ENCODE measurements at places on chromosomes 7 and 10. TPM values are rescaled to one million over a fixed set of nuclear protein-coding genes. Genes with fewer than 3 reads are reported as not detected.
A peak's percentile ranks its signal among the peaks of the same experiment; 100 is the strongest.

GRCh38 chr7:10537764-10538163 is 435.9 kb upstream of the PHF14 start:
- DNase-seq = no peak

DNA sequence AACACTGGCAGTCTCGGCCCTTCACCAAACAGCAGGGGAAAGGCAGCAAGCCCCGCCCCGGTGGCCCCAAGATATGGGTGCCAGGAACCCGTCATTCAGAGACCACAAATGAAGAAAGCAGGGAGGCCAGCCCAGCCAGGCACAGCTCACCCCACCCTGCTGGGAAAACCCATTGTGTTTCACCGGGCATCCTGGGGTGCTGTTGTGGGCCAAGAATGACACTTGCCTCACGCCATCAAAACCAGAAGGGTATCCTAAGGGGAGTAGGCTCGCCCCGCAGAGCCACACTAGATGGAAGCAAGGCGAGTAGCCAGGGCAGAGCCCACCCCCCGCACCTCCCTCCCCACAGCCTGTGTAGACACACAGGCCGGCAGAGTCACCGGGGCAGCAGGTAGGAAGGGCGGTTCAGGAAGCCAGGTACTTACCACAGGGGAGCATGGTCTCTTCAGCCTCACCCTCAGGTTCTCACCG is 72.5 kb upstream of the KCNMA1 start:
- DNase-seq = no peak

DNA sequence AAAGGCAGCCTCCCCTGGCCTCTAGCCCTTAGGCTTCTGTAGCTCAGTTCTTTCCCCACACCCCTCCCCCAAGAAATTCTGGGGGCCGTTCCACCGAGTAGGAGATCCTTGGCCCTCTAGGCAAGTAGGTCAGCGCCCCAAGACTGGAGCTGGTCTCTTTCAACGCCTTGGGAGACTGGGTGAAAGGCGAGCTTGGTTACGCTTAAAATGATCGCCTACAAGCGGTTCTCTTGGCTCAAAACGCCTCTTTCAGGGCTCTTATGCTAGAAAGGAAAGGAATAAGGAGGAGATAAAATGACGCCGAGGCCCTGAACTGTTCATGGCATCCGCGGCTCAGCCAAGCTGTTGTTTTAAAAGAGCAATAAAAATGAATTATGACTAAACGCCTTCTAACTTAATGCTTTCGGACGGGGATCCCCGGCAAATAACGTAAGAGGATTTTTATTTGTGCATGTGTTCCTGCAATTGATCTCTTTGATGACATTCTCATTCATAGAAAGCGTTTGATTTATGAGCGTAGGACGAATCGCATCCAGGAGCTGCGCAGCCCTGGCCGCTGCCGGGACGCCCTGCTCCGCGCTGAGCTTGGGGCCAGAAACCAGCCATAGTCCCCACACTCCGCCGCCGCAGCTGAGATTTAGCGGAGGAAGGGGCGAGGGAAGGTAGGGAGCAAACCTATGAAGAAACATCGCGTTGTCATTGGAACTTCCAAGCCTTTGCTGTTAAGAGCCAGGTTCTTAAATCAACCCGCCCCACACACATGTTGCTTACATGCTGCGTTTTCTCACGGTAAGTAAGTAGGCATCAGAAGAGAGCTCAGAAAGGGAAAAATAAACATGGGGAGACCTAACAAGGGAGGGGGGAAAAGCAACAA is 3.0 kb upstream of the HOXA1 start:
- DNase-seq = peak; percentile 63

- no peak for DNase-seq
Observed at GRCh38 chr10:6794441-6794840, 214.4 kb upstream of the PRKCQ start.

GRCh38 chr10:80909254-80909653 is 371.6 kb downstream of the SH2D4B start:
- no peak for DNase-seq

DNA sequence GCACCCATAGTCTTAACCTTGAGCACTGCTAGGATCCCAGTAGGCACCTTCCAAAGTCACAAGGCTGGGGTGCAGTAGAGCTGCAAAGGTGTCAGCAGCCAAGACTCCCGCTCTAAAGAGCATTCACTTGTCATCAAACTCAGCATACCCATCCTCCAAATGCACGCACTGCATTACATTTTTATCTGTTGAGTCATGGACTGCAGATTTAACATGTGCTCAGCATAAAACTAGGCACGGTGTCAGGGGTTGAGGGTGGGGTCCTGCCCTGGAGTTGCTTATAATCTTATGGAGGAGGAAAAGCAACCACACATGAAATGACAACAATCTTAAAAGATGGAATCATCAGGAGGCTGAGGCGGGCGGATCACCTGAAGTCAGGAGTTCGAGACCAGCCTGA is 102.6 kb downstream of the PARP12 start:
- no peak for DNase-seq

DNA sequence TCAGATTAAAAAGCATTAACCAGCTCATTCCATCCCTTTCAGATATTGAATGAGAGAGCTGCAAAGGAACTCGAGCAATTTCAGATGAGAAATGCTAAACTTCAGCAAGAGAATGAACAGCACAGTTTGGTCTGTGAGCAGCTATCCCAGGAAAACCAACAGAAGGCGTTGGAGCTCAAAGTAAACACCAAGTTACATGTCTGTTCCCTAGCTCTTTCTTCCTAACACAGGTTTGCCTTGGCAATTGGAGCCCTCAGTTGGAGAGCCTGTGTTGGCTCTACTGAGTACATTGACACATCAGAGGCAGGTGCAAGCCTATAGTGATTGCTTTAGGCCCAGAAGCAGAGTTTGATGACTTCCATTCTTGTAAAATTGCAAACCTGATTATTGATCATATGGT is 14.7 kb downstream of the CFAP58 start:
- no peak for DNase-seq

DNA sequence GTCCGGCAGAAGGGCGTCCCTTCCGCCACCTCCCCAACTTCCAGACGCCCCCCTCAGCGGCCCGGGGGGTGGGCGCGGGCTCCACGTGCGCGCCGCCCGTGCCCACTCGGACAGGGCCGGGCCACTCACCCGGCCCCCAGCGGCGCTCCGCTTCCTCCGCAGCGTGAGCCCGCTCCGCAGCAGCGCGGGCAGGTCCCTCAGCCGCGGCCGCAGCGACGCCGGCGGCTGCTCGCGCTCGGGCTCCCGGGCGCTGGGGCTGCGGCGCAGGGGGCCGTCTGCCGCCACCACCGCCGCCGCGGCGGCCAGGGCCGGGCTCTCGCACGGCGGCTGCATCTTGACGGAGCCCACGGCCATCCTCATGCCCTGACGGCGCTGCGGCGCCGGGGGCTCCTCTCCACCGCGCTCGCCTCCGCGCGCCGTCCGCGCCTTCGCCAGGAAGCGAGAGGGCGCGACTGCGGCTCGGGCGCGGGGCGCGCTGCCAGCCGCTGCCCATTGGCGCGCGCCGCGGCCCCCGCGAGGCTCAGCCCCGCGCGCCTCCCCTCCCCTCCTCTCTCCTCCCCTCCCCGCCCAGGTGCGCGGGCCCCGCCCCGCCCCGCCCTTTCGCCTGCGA is at the start of gene RAPGEF5:
Gene RAPGEF5, minus strand, starts transcription at position 454 of the 610 bp plus-strand sequence. Its CDS starts 94 bp downstream, at position 360.
- no peak for DNase-seq

Gene ZNF804B
- polyA plus RNA-seq = not detected

DNA sequence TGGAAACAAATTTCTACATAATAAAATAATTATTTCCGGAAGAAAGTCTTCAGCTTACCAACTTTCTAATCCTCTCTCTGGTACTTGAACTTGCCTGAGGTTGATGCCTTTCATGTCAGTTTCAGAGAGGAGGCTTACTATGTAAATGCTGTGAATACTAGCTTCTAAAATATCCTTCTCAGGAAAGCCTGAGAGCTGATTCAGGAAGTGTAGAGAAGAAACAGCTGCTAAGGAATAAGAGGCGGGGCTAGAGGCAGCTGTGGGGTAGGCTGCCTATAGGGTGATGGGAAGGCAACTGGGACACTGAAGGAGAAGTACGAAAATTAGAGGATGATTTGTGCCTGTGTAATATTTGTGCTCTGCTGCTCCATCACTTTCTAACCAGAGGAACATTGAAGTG is 69.3 kb downstream of the AVL9 start:
- peak; percentile 24 for DNase-seq

Gene TFPI2
- polyA plus RNA-seq = 4.1 TPM

Gene ACTL6B
- polyA plus RNA-seq = not detected

DNA sequence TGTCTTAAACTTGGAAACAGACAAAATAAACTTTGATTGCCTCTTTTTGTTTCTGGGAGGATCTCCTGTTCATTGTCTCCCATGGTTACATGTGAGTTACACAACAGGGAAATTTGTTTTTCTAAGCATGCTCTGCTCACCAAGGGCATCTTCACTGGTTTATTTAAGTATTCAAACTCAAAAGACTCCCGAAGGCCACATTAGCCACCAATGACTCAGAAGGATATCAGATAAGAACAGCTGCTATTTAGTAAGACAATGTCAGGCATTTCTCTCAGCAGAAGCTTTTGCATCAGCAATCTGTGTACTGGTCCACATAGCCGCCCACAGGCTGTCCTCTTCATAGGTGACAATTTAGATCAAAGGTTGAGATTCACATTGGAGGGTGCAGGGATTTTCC is 19.3 kb downstream of the OR6B1 start:
- DNase-seq = peak; percentile 23

DNA sequence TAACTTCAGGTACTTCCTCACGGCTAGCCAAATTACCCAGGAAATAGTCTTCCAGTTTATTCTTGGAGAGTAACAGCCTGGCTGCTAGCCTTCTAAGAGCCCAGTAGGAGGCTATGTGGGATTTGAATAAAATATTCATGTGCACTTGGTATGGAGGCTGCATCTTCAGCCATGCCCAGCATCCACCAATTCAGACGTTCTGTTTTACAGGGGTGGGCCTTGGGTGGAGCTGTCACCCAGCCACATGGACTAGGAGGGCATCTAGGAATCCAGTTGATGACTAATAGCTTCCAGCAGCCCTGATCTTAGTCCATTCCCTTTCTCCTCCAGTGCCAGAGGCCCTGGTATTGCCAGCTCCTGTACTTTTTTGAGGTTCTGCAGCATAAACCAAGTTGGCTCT is 66.3 kb upstream of the ZRANB1 start:
- DNase-seq = no peak

Gene AKR1D1
- polyA plus RNA-seq = 0.08 TPM

- DNase-seq = no peak
Observed at GRCh38 chr7:138625849-138626230, 75.3 kb downstream of the SVOPL start.

Gene SLC13A1
- polyA plus RNA-seq = not detected

Measured in muscle of arm (tissue), 14 donors.